ENCODE measurements at places on chromosomes 6 and 20.
A peak's percentile ranks its signal among the peaks of the same experiment; 100 is the strongest.

- no peak for DNase-seq
Measured at GRCh38 chr20:14378326-14378725, 40.9 kb upstream of the FLRT3 start.

GRCh38 chr20:44598423-44599305 lies 16.3 kb downstream of the PKIG start:
- DNase-seq: no peak

GRCh38 chr20:31602779-31603441 lies 2.2 kb upstream of the ID1 start:
- no peak for DNase-seq

DNA sequence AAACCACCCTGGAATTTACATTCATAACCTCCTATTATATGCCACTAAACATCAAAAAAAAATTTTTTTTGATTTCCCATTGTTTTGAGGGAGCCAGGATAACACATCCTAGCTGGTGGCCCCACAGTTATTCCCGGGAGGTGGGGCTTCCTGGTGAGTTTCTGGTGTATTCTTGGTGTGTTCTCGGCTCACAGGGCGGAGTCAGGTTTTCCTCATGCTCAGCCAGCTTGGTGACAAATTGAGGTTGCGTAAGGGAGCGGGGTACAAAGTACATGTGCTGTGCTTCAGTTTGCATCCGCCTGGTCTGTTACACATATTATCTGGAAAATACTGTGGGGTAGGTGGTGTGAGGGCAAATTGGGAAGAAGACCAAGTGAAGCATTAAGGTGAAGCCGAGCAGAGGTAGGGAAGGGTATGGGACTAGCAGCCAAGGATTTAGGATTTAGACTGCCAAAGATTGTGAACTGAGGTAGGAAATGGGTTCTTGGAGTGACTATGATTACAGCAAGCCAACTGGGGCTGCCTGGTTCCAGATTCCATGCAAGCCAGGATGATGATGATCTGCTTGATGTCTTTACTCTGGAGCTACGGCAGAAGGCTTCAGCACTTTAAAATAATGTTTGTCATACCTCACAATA lies 46.2 kb upstream of the EEF1A1 start:
- DNase-seq: no peak

DNA sequence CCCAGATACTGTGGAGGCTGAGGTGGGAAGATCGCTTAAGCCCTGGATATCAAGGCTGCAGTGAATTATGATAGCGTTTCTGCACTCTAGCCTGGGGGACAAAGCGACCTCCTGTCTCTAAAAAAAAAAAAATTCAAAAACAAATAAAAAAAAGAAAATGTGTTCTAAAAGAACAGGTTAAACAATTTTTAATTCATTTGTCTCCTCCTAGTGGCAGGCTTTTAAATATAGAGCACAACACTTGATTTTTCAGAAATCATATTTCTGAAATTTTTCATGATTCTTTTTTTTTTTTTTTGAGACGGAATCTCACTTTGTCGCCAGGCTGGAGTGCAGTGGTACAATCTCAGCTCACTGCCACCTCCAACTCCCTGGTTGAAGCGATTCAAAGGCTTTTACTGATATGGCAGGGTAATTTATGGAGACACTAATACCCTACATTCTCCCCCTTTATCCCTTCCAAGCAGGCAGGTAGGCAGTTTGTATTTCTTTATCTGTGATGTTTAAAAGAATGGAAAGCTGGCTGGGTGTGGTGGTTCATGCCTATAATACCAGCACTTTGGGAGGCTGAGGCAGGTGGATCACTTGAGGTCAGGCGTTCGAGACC lies 8.7 kb upstream of the GTF3C6 start:
- DNase-seq: peak; percentile 51

- no peak for DNase-seq
Measured at GRCh38 chr6:34928220-34928619, 39.2 kb downstream of the ANKS1A start.

- DNase-seq: peak; percentile 59
Measured at GRCh38 chr6:55069132-55069781, 105.1 kb upstream of the HCRTR2 start.

- DNase-seq: no peak
Measured at GRCh38 chr20:51460569-51461265, 81.8 kb downstream of the NFATC2 start.

All from pons (tissue), 1 donor.